ENCODE measurements at places on chromosomes 1 and 21.
A peak's percentile ranks its signal among the peaks of the same experiment; 100 is the strongest.

DNA sequence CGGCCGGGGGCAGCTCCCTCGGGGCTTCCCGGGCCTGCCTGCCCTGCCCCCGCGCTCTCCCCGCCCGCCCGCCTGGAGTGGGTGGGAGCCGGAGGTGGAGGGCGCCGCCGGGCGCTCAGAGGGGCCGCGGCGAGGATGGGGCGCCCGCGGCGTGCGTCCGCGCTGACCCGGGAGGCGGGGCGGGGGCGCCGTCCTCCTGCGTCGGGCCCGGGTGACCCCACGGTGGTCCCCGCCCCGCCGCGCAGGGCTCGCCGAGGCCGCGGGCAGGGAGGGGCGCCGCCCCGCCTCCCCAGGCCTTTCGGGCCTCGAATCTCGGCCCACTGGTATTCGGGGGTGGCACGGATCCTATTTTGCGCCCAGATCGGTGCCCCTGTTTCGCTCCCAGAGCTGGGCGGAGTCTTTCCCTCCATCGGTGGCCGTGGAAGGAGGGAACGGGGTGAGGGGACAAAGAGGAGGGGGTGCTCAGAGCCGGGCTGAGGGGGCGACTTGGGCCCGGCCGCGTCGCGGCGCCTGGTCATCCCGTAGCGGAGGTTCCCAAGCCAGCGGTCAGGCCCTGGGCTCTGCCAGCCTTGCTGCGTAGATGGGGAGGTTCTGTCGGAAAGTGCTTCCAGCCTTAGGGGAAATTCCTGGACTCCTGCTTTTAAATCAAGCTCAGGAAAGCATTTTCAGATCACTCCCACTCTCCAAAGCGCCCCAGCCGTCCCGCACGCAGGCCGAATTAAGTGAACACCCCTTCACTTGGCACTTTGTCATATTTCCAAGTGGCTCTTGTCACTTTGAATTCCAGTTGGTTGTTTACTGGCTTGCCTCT, 545 bp downstream of the PATJ start:
- peak; percentile 43 for DNase-seq

DNA sequence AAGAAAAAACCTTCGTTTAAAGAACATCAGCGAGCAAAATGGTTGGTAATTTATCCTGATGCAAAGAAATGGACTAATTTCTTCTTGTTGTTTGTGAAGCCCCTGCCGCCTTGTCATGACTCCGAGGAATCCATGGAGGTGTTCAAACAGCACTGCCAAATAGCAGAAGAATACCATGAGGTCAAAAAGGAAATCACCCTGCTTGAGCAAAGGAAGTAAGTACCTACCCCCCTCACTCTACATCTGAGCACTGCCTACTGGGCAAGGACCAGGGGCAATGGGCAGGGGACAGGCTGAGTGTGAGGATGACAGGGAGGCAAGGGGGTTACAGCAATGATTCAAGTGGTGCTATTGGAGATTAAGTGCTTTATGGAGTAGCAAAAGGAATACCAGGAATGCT, 29.4 kb downstream of the MAP3K7CL start:
- no peak for DNase-seq

DNA sequence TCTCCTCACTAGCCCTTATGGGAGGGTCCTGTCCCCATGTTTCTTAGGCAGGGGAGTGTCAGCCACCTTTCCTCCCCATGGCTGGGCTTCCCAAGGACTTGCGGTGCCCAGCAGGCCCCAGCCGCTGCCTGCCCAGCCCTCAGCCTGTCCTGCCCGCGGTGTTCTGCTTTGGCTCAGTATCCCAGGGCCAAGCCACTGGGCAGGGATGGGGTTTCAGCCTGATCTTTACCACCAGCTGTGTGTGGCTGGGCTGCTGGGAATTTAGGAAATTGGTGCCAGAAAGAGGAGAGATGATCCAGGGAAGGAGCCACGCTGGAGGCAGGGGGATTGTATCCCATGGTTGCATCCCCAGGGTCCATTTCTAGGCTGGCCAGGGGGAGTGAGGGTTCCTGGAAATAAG, 6.9 kb upstream of the IGFN1 start:
- DNase-seq = no peak

DNA sequence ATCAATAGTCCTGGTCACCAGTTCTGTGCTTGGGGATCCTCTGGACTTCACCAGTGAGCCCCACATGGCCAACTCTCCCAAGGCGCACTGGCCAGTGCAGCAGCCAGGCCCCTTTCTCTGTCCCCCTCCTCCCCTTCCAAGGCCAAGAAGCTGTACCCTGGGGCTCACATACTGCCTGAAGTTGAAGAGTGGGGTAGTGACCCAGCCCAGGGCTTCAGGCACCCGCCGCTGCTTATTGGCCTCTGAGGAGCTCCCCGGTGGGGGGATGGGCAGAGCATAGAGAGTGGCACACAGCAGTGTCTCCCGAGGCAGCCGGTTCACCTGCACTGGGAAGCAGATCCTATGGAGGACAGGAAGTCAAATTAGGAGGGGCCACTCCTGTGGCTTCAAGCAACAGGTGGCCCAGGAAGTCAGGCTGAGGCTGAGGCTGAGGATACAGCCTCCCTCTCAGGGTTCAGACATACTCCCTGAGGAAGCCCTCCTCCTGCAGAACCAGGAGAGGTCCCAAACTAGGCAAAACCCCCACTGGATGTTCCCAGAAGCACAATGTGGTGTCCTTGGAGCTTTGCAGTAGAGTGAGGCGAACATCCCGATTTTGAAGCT, 38.2 kb upstream of the PPP1R15B start:
- DNase-seq = no peak

DNA sequence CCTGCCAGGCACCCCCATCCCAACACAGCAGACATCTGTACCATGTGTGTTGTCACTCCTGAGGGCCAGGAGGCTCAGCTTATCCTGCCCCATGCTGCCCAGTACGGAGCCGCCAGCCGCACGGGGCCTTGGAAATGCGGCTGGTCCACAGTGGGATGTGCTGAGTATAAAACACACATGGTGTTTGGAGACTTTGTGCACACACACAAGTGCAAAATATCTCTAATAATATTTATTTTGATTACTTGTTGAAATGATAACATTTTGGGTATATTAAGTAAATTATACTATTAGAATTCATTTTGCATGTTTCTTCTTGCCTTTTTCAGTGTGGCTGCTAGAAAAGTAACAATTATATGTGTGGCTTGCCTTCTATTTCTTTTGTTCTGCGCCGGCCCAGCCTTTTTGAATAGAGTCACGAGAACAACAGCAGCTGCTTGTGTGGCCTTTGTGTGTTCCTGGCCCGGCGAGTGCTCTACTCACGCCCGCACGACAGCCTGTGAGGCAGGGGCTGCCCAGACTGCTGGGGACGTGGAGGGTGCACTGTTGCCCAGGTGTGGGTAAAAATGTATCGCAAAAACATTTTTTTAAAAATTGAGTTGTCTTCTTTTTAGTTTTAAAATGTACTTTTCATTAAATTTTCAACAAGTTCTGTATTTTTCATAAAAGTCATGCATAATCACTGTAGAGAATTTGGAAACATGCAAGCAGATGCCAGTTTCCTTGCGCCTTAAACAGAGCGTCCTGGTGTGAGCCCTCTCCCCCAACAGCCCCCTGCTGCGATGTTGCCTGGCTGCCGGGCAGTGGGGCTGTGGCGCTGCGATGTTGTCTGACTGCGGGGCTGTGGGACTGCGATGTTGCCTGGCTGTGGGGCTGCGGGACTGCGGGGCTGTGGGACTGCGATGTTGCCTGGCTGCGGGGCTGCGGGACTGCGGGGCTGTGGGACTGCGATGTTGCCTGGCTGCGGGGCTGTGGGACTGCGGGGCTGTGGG, 35.5 kb downstream of the COQ8A start:
- no peak for DNase-seq

DNA sequence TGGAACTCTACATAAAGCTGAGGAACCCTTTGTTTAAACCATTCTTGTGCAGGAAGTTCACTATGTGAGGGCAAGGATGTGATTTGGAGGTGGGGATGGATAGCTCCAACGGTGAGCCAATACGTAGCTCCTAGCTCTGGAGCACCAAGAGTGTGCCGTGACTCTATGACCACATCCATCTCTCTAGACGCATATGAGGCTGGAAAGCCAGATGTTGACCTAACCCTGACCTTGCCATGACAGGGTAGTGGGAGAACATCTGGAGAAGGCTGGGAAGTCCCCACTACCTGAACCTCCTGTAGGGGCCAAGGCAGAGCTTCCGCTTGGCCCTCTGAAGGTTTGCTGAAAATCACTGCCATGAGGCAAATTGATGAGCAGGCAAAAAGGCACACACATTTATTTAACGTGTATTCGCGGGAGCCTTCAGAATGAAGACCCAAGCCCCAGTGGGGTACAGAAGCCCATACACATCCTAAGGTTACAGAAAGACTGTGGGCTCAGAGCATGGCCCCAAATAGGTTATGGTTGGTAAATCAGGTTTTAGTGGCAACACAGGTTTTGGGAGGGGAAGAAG, 43.4 kb downstream of the EIF2D start:
- DNase-seq = no peak

DNA sequence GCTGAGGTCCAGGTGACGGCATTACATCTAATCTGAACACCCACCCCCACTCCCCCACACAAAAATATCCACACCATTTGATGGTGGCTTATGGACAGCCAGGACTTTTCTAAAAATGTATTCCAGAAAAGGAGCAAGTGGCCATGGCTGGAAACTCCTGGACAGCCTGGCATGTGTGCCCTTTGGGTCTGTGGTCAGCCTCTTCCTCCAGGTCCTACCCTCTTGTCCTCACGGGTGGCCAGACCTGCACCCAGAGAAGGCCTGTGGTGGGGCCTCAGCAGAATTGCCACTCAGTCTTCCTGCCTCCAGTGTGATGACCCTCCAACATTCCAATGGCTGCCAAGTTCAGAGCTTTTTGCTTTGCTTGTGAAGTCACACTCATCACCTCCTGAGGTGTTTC, 600.6 kb downstream of the AJAP1 start:
- no peak for DNase-seq

- DNase-seq = no peak
These were observed 73.4 kb downstream of the ITPKB start for GRCh38 chr1:226665505-226666163.

GRCh38 chr1:53319296-53320101, 8.4 kb downstream of the LRP8 start:
- no peak for DNase-seq

- DNase-seq = no peak
These were observed 21.1 kb downstream of the LMOD1 start for GRCh38 chr1:201925301-201925567.

GRCh38 chr21:44590311-44590721, 2.0 kb downstream of the KRTAP10-6 start:
- no peak for DNase-seq

- peak; percentile 36 for DNase-seq
These were observed 133.7 kb downstream of the CAPN8 start for GRCh38 chr1:223531742-223532341.

DNA sequence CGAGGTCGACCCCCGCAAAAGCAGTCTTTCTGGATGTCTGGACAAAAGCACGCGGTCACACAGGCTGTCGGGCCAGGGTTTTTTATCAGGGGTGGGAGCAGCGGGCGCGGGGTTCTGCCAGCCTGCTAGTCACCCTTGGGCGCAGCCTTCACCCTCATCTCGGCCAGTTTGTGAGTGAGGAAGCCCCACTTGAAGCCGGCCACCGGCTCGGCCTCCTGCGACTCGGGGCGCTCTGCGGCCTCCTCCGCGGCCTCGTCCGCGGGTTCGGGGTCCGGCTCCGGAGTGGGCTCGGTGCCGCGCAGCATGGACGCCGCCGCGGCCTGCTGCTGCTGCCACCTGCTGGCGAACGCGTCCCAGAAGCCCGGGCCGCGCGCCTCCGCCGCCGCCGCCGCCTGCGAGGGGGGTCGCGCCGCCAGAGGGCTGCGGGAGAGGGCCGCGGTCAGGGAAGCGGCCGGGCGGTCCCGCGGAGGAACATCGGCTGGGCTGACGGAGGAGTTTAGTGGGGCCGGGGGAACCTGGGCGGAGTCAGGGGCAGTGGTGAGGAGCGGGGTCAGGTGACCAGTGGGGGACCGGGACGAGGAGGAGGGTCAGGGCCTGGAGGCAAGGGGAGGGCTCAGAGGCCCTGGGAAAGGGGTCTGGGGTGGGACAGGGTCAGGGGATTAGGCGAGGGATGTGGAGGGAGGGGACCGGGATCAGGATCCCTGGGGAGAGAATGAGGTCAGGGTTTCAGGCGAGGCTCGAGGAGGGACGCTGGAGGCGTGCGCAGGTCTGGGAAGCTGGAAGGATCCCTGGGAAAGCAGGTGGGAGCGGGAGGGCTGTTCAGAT, 4.5 kb downstream of the C1orf232 start:
- peak; percentile 30 for DNase-seq

GRCh38 chr21:15211491-15212133, 146.8 kb upstream of the NRIP1 start:
- DNase-seq = no peak

GRCh38 chr1:27602462-27603308, 1.3 kb downstream of the AHDC1 start:
- peak; percentile 42 for DNase-seq

DNA sequence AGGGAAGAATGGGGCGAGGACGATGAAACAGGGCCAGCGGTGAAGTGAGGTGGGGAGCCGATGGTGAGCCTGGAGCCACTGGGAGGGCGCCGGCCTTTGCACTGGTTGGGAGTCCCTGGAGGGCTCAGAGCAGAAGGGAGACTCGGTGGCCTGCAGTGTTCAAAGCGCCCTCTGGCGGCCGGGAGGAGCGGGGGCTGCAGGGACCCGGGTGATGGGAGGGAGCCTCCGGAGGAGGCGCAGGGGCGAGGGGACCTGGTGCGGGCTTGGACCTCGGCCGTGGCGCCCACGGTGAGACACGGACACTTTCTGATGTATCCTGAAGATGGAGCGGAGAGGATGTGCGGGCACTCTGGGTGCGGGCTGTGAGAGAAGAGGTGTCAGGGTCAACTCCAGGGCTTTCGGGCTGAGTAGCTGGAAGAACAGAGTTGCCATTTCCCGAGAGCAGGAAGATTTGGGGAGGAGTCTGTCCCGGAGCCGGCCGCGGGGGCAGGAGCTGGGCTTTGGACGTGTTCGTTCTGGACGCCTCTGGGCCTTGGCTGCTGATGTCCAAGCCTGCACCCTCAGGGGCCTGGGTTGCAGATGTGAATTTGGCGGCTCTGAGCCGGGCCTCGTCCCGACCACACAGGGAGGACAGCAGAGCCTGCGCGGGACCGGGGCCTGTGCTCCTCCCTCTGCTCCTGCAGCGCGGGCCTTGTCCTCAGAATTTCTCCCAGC, 29.7 kb downstream of the HEYL start:
- peak; percentile 58 for DNase-seq

DNA sequence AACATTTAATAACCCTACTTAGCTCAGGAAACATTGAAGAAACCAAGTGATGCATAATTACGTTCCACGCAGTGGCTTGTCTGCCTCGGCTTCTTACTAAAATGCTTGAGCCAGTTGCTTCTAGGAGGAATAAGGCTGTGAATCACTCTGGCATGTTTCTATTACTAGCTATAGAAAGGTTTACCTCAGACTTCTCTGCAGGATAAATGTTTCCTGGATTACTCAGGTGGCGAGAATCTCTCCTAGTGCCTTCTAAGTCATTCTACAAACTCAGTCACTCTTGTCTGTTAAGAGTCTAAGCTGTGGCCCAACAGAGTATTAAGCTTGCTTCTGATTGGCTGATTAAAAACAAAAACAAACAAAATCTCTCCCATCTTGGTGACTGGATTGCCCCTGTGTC, 92.0 kb upstream of the RALGPS2 start:
- peak; percentile 96 for DNase-seq

DNA sequence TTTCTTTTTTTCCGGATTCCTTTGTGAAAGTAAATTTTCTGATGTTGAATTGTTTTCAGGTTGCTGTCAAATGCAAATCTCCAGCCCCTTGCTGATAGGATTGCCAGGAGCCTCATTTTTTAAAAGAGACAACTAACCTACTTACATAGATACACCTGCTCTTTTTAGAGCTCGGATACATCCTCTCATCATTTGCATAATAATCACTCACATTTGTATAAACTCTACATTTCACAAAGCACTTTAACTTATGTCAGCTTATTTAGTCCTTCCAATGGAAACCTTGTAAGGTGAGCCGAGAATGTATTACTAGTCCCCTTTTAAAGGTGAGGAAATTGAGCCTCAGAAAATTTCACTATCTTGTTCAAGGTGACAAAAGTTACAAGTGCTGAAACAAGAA, 84.8 kb downstream of the KCTD3 start:
- DNase-seq = no peak

Measured in fibroblast of skin of back (primary cell).